ENCODE measurements at places on chromosomes 7 and 10.

DNA sequence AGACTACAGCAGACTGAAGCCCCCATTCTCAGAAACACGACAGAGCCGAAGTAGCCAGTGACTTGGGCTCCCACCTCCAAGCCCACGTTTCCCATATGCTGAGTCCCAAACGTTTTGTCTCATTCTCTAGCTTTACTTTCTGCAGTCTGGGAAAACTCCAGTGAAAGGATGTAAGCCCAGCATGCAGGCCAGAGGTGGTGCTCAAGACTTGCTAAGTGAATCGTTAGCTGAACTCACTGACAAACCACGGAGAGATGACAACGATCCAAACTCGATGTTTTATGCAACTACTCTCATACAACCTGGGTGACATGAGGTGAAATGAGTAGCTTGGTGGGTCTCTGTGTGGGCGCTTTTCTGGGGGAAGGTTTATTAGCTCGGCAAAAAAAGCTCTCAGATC lies 731.8 kb downstream of the SUGCT start:
- DNase-seq = no peak

DNA sequence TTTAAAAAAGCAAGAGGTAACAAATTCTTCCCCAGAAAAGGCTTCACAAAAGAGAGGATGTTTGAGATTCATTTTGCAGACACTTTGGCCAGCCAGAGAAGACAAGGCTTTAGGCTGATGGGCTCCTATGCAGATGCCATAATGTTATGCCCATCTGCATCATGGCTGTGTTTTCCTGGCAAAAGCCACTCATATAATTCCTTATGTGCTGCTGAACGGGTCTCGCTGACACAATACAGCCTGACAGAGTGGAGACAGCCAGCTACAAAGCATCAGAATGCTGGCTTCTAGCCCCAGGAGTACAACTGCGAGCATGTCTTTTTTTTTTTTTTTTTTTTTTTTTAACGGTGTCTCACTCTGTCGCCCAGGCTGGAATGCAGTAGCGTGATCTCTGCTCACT lies 1157.4 kb upstream of the AUTS2 start:
- no peak for DNase-seq

DNA sequence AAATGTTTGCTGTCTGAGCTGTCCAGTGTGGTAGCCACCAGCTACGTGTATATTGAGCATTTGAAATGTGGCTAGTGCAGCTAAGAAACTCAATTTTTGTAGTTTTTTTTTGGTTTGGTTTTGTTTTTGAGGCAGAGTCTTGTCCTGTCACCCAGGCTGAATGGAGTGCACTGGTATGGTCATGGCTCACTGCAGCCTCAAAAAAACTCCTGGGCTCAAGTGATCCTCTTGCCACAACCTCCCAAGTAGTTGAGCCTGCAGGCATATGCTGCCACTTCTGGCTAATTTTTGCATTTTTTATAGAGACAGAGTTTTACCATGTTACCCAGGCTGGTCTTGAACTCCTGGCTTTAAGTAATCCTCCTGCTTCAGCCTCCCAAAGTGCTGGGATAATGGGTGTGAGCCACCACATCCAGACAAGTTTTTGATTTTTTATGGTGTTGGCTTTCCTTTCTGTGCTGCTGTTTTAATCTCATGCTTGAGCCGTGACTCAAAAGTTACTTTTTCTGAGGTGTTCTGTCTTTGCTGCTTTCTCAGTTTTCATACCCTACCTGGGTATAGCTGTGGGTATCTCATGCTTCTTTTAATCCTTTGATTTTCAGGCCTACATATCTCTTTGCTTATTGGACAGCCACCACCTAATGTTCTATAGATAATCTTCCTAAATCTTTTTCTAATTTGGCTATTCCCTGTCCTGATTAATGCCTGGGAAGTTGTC lies 16.0 kb downstream of the WAC start:
- DNase-seq = no peak

DNA sequence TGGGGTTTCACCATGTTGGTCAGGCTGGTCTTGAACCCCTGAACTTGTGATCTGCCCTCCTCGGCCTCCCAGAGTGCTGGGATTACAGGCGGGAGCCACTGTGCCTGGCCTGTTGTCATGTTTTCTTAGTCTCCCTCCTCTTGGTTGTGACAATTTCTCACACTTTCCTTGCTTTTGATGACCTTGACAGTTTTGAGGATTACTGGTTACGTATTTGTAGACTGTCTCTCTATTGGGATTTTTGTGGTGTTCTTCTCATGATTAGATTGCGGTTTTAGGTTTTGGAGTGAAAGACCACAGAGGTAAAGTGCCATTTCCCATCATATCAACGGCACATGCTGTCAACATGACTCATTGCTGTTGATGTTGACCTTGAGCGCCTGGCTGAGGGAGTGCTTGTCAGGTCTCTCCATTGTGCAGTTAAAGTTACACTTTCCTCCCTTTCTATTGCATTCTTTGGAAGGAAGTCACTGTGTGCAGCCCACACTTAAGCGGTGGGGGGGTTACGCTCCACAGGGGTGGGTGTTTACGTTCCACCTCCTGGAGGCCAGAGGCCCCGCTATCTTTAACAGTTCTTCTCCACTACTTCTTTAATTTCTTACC lies 10.8 kb downstream of the NEURL1 start:
- no peak for DNase-seq

DNA sequence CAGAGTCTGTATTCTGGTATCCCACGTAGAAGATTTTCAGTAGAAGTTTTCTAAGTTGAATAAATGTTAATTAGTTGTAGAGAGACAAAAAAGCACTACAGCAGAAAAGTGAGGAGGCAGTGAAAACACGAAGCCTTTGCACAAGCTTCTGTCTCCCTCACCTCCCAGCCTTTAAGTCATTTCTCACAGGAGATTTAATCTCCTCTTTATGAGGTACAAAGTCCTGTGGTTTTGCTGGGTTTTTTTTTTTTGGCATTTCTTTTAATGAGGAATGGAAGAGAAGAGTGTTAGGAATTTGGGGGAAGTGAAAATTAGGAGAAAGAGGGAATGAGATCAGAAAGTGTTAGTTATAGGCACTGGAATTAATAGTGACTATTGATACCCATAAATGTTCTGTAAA lies 21.5 kb downstream of the SPAG6 start:
- no peak for DNase-seq

DNA sequence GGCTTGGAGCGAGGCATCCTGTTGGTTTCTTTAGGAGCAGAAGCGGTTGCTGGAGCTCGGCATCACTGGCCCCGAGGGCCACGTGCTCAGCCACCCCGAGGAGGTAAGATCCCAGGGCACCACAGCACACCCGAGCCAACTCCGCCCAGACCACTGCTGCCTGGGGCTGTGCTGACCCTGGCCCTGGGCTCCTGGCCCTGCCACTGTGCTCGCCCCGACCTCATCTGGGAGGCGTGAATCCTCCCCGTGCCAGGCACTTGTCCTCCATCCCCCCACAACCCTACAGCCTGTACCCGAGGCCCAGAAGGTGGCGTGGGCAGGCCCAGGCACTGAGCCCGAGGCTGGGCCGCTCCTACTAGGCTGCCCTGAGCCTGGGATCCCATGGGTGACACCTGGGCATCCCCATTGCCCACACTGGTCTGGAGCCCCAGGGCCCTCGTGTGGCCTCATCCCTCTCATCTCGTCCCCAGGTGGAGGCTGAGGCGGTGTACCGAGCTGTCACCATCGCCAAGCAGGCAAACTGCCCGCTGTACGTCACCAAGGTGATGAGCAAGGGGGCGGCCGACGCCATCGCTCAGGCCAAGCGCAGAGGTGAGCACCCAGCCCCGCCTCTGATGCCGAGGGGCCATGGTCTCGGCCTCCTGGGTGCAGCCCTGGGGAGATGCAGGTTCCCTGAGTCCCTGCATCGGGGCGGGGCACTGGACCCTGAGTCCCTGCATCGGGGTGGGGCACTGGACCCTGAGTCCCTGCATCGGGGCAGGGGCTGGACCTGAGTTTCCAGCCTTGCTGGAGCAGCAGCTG lies 11.8 kb downstream of the DPYSL4 start:
- no peak for DNase-seq

Data from activated CD8-positive, alpha-beta memory T cell treated with anti-CD3 and anti-CD28 coated beads for 1 hour (primary cell).